Smooth muscle cell of trachea (primary cell): ENCODE measurements at places on chromosomes 5 and 9. TPM values are rescaled to one million over a fixed set of nuclear protein-coding genes. Genes with fewer than 3 reads are reported as not detected.

The ERGIC1 gene
- 119 and 203 TPM in 2 replicates for total RNA-seq

The GHR gene
- total RNA-seq, result 2.8 and 3.5 TPM in 2 replicates

The AK1 gene
- 51.9 and 85.0 TPM in 2 replicates for total RNA-seq

The DOCK2 gene
- total RNA-seq, result 3.1 and 12.2 TPM in 2 replicates

The LARP1 gene
- 57.2 and 83.7 TPM in 2 replicates for total RNA-seq

The RFESD gene
- 2.2 and 3.1 TPM in 2 replicates for total RNA-seq

The TRIO gene
- 296 and 319 TPM in 2 replicates for total RNA-seq

The SLC22A4 gene
- 2.2 and 3.0 TPM in 2 replicates for total RNA-seq

The NIM1K gene
- 5.4 and 9.1 TPM in 2 replicates for total RNA-seq

The RNF180 gene
- total RNA-seq, result 0.83 and 2.0 TPM in 2 replicates

The ZNF474 gene
- total RNA-seq, result 0.33 TPM in 1 of 2 replicates, not detected in the other

The OLFML2A gene
- 3.6 and 28.8 TPM in 2 replicates for total RNA-seq

The SOHLH1 gene
- total RNA-seq, result not detected in 2 replicates

The BHMT2 gene
- 6.4 and 11.1 TPM in 2 replicates for total RNA-seq

The SLC25A48 gene
- not detected in 2 replicates for total RNA-seq

The EHMT1 gene
- 57.0 and 61.7 TPM in 2 replicates for total RNA-seq

The CAMK2A gene
- 1.5 and 3.8 TPM in 2 replicates for total RNA-seq

The SLC23A1 gene
- 0.50 TPM in 1 of 2 replicates, not detected in the other for total RNA-seq

The PCDHGB3 gene
- total RNA-seq, result 7.1 and 9.4 TPM in 2 replicates

The ANKRD34B gene
- total RNA-seq, result not detected in 2 replicates

The CDHR2 gene
- under 0.01 TPM in 2 replicates for total RNA-seq

The ARRDC1 gene
- total RNA-seq, result 16.6 and 17.2 TPM in 2 replicates

The N4BP3 gene
- total RNA-seq, result 1.7 and 2.2 TPM in 2 replicates

The BARHL1 gene
- not detected in 2 replicates for total RNA-seq

The CER1 gene
- not detected in 2 replicates for total RNA-seq

The TSC1 gene
- 62.4 and 62.9 TPM in 2 replicates for total RNA-seq

The QRFP gene
- not detected in 2 replicates for total RNA-seq

The WDR36 gene
- total RNA-seq, result 81.6 and 96.4 TPM in 2 replicates

The ORM2 gene
- not detected in 2 replicates for total RNA-seq

The MARCOL gene
- total RNA-seq, result not detected in 2 replicates

The SAXO1 gene
- total RNA-seq, result under 0.01 and 0.17 TPM in 2 replicates

The PCDHA9 gene
- under 0.01 TPM in 2 replicates for total RNA-seq

The ZNF354C gene
- 7.9 and 10.3 TPM in 2 replicates for total RNA-seq

The PAXX gene
- total RNA-seq, result 16.1 and 16.2 TPM in 2 replicates

The IRX2 gene
- total RNA-seq, result 2.0 and 6.1 TPM in 2 replicates

The GAPT gene
- total RNA-seq, result 0.17 TPM in 1 of 2 replicates, not detected in the other

The EXOSC3 gene
- 31.3 and 33.4 TPM in 2 replicates for total RNA-seq

The LHX6 gene
- total RNA-seq, result not detected in 2 replicates

The MRPL50 gene
- 10.9 and 13.7 TPM in 2 replicates for total RNA-seq

The GRIA1 gene
- under 0.01 and 0.50 TPM in 2 replicates for total RNA-seq

The C1QTNF2 gene
- total RNA-seq, result 1.2 and 3.2 TPM in 2 replicates

The GARIN3 gene
- not detected in 2 replicates for total RNA-seq

The SH3GL2 gene
- total RNA-seq, result 0.15 TPM in 1 of 2 replicates, not detected in the other

The AQP3 gene
- 2.6 and 21.2 TPM in 2 replicates for total RNA-seq

The LCN15 gene
- total RNA-seq, result under 0.01 TPM in 1 of 2 replicates, not detected in the other

The ANGPTL2 gene
- 49.6 and 184 TPM in 2 replicates for total RNA-seq

The GABRA6 gene
- total RNA-seq, result not detected in 2 replicates
